ENCODE measurements at places on chromosomes 1 and 21. TPM values are rescaled to one million over a fixed set of nuclear protein-coding genes. Genes with fewer than 3 reads are reported as not detected.

- DNase-seq, result no peak
Measured at GRCh38 chr1:93489756-93490155, 41.8 kb downstream of the FNBP1L start.

- no peak for DNase-seq
Measured at GRCh38 chr1:219542828-219543518, 69.9 kb downstream of the ZC3H11B start.

DNA sequence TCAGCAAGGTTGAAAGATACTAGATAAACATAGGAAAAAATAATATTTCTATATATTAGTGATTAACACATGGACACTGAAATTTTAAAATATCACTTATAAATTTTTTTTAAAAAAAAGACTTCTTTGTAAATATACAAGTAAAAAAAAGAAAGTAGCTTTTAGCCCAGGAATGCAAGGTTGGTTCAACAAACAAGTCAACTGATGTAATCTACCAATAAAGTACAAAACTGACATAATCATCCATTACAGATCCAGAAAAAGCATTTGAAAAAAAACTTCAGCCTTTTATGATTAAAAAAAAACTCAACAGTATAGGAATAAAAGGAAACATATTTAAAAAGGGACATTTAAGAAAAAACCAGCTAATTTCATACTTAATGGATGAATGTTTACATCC is 48.4 kb downstream of the TRMT1L start:
- DNase-seq, result no peak

DNA sequence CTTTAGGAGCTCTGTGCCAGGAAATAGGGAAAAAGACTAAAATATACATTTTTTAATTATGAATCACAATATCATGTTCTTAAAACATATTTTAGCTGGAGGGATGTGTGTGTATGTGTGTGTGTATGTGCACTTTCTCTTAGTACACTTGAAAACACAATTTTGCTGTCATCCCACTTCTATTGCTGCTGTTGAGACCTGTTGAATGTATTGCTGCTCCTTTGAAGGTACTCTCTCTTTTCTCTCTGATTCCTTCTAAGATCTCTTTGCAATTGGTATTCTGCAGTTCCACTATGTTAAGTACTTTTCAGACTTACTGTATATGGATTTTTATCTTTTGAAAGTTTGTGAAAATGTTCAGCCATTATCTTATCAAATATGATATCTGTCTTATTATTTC is 43.5 kb upstream of the COG2 start:
- DNase-seq, result no peak

DNA sequence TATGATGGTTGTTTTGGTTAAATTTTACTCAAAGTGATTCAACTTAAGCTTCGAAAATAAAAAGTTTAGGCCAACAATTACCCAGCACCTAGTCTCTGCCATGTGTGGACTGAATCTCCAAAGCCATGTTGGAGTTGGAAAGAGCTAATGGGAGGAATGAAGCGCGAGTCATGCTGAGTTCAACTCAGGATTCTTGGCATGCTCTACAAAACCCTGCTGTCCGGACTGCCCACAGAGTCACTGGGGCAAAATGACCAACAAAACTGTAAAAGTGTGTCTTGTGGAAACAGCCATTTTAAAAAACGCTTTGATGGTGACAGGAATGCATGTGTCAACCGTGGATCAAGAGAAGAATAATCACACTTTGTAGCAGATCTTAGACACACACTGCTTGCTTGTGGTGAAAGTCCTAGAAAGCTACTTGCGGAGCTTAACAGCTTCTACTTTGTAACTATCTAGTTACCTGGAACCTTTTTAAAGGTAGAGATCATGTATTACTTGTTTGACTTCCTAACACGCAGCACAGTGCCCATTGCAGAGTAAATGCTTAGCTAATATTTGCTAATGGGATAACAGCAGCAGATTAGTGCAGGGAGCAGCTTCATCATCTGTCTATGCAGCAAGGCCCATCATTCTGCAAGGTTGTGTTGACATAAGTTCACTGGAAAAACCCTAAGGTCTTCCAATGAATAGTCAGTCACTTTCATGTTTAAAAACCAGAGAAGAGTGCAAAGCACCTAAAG is 7.0 kb upstream of the GBP6 start:
- no peak for DNase-seq

The MYCL gene
- 0.08 TPM for total RNA-seq

DNA sequence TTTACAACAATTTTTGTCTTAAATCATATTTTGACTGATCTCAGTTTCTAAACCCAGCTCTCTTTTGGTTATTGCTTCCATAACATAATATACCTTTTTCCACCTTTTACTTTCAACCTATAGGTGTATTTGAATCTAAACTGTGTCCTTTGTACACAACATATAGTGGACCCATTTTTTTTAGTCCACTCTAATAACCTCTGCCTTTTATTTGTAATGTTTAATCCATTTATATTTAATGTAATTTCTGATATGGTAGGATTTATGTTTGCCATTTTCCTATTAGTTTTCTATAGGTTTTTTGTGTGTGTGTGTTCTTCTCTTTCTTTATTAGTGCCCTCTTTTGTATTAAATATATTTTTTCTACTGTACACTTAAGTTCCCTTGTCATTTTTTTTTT is 22.4 kb upstream of the SLAMF1 start:
- no peak for DNase-seq

GRCh38 chr21:40421121-40421520 is 425.8 kb downstream of the DSCAM start:
- no peak for DNase-seq

DNA sequence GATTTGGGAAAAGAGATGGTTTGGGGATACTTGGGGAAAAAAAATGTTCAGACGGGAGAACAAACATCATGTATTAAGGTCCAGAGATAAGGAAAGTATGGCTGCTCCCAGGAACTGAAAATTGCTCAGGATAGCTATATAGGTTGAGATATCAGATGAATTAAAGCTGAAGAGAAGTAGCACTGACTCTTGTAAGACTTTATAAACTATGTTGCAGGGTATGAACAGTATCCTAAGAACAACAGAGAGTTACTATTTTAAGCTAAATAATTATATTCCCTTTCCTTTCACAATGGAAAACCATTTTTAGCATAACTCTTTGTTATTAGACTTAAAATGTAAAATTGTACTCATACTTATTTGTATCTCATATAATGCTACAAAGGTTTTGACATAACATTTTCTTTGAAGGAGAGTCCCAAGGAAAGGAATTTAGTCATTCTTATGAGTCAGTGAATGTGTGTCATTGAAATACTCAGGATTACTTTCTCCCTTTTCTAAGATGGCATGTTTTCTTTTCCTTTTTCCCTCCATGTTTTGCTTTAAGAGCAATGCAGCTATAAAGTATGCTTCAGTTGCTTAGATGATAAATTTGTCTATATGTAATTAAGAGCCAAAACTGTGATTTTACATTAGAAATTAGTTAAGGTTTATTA is 139.4 kb upstream of the KIAA1614 start:
- no peak for DNase-seq

DNA sequence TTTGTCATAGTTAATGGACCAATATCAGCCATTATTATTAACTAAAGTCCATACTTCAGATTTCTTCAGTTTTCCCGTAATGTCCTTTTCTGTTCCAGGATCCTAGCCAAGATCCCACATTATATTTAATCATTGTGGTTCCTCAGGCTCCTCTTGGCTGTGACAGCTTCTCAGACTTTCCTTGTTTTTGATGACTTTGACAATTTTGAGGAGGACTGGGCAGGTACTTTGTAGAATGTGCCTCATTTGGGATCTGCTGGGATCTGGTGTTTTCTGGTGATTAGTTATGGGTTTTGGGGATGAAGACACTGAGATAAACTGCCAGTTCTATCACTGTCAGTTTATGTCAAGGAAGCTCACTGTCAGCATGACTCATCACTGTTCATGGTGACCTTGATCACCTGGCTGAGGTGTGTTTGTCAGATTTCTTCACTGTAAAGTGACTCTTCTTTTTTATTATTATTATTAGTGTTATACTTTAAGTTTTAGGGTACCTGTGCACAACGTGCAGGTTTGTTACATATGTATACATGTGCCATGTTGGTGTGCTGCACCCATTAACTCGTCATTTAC is 66.3 kb downstream of the PCBP3 start:
- DNase-seq, result no peak

GRCh38 chr1:25676488-25676887 is 59.9 kb downstream of the MAN1C1 start:
- no peak for DNase-seq

DNA sequence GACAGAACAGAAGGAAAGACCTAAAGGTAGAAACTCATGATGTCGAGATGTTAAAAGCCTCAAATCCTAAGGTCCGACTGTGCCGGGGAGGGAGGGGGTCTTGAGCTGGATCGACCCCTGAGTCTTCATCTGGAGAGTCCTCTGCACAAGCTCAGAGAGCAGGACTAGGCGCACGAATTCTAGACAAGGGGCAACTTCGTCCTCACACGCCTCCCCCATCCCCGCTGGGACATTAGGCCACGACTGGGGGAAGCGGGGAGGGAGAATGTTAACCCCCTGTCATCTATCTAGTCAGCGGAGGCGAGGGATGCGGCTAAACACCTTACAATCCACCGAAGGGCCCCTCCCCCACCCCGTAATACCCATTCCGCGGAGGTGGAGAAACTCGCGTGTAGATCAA is 94.7 kb downstream of the PRKAB2 start:
- DNase-seq, result no peak

DNA sequence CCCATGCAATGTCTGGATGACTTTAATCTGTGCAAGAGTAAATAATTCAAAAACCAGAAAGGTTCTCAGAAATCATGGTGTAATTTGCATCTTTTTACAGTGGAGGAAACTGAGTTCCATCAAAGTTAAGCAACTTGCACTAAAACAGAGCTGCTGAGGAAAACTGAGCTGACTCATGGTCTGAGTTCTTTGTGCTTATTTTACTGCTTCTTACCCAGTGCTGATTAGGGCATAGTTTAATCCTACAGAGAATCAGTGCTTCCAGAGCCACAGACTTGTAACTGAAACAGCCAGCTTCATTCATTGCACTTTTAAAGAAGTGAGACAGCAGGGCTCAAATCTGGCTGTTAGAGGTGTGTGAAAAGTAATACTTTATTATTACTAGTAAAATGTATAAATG is 10.9 kb upstream of the RWDD3 start:
- DNase-seq, result no peak

DNA sequence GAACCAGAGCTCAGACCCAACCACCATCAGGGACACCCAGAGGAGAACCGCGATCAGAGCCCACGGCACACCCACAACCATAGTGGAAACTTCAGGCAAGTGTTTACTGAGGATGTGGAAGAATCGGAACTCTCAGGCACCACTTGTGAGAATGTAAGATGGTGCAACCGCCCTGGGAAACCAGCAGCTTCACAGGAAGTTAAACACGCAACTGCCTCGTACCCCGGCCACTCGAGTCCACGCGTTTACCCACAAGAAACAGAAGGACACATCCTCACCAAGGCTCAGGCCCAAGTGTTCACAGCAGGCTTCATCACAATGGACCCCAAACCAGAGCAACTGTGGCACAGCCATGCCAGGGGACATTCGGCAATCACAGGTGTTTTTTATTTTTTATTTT is 51.4 kb upstream of the COL6A2 start:
- DNase-seq, result no peak

DNA sequence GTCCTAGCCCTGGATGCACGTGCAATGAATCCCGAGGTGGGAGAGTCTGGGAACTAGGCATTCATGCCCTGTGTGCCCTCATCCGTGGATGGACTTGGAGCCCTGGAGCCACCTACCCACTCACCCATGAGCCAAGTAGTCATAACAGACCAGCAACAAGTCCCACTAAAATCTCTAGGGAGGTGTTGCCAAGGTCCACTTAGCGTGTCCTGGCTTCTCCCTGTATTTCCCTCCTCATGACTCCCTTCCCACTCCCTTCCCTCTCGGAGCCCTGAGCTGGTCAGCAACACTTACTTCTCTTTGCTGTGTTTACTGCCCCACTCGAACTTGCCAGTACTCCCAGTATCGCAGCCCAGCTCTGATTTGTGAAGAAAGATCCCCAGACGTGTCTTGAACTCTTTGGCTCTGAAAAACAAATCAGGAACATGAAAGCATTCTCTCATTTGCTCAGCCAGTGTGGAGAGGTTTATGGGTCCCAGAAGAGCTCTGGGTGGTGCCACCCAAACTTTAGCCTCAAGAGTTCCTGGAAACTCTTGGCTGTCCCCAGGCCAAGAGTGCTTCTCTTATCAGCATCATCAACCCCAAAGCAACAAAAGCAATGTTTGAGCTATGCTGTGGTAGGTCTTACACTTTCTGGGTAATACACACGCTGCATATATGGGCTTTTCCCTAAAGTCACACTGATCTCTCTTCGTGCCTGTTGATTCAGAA is 1.1 kb downstream of the RGS16 start:
- DNase-seq, result no peak

The FMOD gene
- 0.19 TPM for total RNA-seq

DNA sequence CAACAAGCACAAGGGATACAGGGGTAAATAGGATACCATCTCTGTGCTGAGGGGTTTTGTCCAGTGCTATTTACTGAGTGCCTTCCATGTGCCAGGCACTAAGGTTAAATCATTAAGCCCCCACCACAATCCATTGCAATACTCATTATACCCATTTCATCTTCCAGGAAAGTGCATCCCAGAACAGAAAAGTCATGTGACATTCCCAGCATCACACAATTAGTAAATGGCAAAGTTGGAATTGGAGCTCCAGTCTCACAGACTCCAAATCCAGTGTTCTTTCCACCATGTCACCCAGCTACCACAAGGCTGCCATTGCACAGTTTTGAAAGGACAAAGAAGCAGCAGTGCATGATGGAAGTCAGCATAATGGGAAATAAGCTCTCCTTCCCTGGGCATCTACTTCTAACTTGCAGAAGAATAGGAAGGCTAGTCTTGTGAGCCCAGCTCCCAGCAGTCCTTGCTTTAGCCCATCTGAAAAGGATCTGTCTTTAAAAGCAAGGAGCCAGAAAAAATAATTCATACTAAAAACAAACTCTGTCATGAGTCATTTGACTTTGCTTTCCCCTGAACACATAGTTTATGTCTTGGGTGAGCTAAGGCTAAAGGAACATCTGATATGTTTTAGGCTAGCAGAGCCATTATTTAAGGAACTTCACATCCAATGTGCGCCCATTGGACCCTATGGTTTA is 111.4 kb upstream of the HOOK1 start:
- no peak for DNase-seq

DNA sequence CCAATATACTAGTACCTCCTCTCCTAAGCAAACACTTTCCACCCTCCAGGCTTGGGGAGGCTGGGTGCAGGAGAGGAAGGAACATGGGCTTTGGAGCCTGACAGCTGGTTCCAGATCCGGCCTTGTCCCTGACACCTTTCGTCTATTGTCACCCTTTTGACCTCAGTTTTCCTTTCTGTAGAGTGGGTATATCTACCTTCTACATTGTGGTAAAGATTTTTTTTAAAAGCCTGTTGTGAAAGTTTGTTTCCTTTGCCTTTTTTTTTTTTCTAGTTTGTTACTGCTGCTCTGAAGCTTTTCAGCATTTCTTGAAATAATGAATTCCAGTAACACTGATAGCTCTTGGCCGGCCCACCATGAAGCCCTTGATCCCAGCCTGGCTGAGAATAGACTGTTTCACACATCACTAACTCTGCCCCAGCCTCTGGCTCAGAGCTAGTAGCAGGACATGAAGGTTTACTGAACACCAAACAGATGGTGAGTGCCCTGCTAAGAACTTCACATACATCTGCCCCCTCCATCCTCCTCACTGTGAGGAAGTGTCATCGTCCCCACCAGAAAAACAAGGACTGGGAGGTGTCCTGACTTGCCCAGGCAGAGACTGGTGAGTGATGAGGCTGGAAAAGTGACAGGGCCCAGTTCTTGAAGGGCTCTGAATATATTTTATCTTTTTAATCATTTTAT is 33.0 kb upstream of the ID3 start:
- DNase-seq, result no peak
